ENCODE measurements at places on chromosomes 7 and 10. TPM values are rescaled to one million over a fixed set of nuclear protein-coding genes. Genes with fewer than 3 reads are reported as not detected.
A peak's percentile ranks its signal among the peaks of the same experiment; 100 is the strongest.

GRCh38 chr10:130557181-130557845 lies 421.1 kb downstream of the GLRX3 start:
- no peak for DNase-seq

- DNase-seq, result no peak
Measured at GRCh38 chr10:69554611-69555010, 18.6 kb downstream of the NEUROG3 start.

Gene ATG9B
- total RNA-seq, result 0.23 TPM

Gene SCIN
- total RNA-seq, result 0.14 TPM

DNA sequence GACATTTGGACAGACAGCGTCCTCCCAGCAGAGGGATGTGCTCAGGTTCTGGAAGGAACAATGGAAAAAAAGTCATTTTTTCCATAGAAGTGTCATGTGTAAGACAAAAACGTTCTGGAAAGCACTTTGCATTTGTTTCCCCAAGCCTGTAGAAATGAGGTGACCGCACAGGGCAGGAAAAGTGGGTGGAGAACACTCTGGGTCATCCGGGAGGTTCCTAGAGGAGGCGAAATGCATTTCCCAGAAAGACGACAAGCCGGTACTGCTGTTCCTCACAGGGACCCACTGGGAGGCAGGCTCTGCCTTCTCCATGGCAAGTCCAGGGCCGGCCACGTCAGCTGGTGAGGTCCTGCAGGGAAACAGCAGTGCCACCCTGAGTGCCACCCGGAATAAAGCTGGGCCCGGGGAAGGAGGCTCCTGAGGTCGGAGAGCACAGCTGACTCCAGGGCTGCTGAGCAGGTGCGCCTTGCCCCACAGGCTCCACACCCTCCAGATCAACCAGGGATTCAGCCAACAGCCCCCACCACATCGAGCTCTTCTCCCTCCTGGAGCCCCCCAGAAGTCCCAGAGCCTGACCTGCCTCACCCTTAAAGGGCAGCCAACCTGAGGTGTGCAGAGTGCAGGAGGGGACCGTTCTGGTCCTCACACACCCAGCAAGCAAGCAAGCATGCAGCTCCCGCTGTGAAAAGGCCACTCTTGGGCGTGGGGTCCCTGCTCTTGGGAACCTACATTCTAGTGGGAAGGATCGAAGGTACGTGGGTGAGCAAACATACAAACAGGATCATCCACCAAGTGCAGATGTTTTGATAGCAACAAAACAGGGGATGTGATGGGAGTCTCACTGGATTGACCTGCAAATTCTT lies 28.8 kb upstream of the INPP5A start:
- DNase-seq, result peak; percentile 86

GRCh38 chr10:109191341-109191740 lies 732.0 kb downstream of the XPNPEP1 start:
- DNase-seq, result no peak

Gene CDNF
- total RNA-seq, result 2.5 TPM

Gene CDH23
- total RNA-seq, result 5.2 TPM

Gene NOS3
- 21.4 TPM for total RNA-seq

DNA sequence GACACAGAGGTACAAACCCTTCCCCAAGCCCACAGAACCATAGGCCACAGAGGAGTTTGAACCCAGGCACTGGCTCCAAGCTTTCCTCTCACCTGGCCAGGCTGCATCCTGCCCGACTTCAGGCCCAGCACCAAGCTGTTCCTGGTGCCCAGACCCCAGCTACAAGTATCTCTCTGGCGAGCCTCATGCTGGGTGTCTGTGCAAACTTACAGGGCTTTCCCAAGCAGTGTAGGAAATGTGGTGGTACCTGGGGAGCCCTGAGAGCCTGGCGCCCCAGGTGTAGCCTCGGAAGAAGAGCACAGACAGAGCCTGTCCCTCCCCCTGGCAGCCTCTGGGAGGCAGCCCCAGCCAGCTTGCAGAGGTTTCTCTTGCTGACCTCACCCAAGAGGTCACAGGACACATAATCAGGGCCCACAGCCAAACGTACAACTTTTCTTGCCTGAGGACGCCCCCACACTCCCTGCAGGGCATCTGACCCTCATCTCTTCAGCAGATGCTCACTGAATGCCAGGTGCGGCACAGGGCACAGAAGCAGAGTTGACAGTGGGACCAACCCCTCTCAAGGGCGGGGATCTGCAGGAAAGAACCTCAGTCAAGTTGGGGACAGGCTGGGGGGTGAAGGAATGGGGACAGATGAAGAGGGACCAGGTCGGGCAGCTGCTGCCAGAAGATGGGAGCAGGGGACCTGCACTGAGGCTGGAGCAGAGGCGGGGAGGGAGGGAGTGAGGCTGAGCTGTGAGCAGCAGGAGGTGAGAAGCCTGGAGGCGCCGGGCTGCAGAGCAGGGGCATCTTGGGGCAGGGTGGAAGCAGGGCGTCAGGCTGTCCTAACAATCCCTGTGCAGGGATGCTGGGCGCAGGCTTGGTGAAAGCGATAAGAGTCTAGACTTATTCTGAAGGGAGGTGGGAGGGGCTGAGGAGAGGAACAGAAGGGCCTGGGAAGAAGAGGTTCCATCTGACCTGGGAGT lies 16.3 kb upstream of the MYL7 start:
- peak; percentile 33 for DNase-seq

Gene CAMK2G
- total RNA-seq, result 10.0 TPM

Gene CYP2C9
- not detected for total RNA-seq

Gene SFRP5
- total RNA-seq, result 191 TPM

- DNase-seq, result no peak
Measured at GRCh38 chr7:28729281-28729680, 228.8 kb downstream of the TRIL start.

DNA sequence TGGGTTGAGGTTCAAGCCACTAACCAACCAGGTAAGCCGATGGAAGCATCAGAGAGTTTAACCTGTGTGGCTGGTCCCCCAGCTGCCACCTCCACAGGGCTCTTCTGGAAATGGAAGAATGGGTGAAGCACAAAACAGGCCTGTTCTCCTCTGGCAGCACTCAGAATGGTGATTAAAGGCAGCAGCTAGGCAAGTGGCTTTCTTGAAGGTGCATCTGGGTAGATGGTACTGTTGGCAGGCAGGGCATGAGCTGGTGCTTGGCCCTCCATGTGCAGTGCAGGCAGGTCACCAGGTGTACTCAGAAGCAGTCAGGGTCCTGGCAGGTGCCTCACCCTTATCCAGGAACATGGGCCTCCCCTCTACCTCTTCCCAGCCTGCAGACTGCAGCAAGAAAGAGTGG lies 11.5 kb downstream of the AKR1E2 start:
- no peak for DNase-seq

Gene DYDC2
- not detected for total RNA-seq

- no peak for DNase-seq
Measured at GRCh38 chr10:14358886-14359573, 28.3 kb upstream of the FRMD4A start.

GRCh38 chr7:145928937-145929336 lies 187.7 kb upstream of the CNTNAP2 start:
- no peak for DNase-seq

GRCh38 chr10:100267239-100268104 lies at the start of gene CWF19L1:
TSS of gene CWF19L1 (minus strand) at chr10:100267638. CDS start at chr10:100267593, 45 bp downstream.
- peak; percentile 94 for DNase-seq

- no peak for DNase-seq
Measured at GRCh38 chr10:129659508-129660268, 192.6 kb downstream of the MGMT start.

- DNase-seq, result no peak
Measured at GRCh38 chr7:23419845-23420244, 50.4 kb downstream of the IGF2BP3 start.

Gene IL2RA
- 0.88 TPM for total RNA-seq

Gene AKR1D1
- total RNA-seq, result not detected

DNA sequence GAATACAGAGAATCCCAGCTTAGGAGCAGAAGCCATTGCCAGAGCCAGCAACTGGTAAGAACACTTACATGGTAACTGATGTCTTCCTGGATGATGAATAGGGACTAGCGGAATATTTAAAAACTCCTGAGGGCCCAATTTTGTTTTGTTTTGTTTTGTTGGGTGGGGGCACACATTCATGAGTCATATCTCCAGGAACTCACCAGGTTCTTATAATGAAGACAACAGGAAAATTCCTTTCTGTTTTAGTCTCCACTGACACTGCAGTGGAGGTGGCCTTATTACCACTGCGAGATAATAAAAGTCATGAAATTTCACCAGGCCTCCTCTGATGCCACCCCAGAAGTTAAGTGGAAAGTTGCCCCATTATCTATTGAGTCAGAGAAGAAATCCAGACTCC lies 6.6 kb upstream of the CUZD1 start:
- no peak for DNase-seq

GRCh38 chr7:85186521-85187241 lies at the start of gene SEMA3D:
TSS of gene SEMA3D (minus strand) at chr7:85187056. CDS start at chr7:85121891, 65,165 bp downstream.
- peak; percentile 77 for DNase-seq

DNA sequence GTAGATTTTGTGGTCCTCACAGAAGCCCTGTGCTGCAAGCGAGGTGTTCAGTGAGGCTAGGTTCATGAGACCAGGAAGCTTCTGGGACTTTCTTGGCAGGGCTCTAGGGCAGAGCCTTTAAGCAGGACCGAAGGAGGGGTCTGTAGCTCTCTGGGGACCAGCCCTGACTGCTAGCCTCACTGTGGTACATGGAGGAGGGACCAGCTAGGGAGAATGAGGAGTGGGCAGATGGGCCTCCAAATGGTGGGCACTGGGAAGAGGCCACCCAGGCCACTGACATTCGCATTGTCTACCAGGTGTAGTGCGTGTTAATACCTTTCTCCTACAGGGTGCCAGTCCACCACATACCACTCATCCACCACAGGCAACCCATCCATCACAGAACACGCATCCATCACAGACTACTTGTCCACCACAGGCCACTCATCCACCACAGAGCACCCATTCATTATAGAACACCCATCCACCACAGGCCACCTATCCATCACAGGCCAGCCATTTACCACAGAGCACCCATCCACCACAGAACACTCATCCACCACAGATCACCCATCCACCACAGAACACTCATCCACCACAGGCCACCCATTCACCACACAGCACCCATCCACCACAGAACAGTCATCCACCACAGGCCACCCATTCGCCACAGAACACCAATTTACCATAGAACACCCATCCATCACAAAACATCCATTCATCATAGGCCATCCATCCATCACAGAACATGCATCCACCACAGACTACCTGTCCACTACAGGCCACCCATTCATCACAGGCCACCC lies 31.6 kb upstream of the ZNF488 start:
- DNase-seq, result peak; percentile 14

Gene CYP2C18
- total RNA-seq, result not detected

- no peak for DNase-seq
Measured at GRCh38 chr7:71995111-71995510, 417.0 kb downstream of the CALN1 start.

DNA sequence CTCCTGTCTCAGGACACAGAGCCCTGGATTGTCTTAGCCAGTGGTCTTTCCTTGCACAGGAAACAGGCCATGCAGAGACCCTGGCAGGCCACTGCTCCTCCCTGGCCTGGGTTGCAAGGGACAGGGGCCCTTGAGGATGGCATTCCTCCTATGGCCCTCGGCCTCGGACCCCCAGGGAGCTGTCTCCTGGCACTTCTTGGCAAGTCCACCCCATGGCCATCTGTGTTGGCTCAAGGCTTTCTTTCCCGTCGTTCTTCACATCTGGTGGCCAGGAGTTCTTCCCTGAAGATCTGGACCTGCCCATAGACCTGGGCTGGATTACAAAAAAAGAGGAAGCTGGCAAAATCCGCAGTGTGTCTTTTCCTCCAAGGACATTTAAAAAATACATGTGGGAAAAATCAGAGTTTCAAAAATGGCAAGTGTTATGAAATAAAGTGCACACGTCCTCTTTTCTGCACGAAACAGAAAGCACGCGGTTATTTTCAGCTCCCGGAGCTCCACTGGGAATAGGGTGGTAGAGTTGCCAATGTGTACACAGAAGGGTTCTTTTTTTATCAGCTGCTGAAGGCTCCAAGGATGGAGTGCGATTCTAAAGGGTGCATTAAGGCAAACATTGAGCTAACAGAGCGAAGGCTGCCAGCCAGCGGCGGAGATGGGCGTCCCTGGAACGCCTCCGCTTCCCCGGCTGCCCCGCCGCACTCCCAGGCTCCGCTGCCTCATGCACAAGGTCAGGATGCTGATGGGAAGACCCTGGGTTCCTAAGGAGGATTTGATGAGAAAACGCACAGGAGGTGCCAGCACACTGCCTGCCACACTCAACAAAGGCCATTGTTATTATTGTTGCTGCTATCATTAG lies 62.8 kb upstream of the FAM20C start:
- peak; percentile 81 for DNase-seq

DNA sequence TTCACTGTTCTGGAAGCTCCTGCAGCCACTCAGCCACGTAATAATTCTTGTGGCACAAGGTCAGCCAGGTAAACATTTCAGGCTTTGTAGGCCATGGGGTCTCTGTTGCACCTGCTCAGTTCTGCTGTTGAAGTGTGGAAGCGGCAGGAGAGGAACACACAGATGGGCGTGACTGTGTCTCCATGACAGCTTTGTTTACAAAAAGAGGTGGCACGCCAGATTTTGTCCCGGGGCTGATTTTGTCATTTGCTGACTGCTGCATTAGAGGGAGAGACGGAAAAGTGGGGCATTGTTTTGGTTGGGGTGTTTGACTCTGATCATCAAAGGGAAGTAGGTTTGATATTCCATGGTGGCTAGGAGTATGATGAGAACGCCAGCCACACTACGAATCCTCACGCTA lies 103.1 kb downstream of the PRKAG2 start:
- no peak for DNase-seq

GRCh38 chr7:30842542-30843451 lies 68.9 kb upstream of the AQP1 start:
- DNase-seq, result no peak

DNA sequence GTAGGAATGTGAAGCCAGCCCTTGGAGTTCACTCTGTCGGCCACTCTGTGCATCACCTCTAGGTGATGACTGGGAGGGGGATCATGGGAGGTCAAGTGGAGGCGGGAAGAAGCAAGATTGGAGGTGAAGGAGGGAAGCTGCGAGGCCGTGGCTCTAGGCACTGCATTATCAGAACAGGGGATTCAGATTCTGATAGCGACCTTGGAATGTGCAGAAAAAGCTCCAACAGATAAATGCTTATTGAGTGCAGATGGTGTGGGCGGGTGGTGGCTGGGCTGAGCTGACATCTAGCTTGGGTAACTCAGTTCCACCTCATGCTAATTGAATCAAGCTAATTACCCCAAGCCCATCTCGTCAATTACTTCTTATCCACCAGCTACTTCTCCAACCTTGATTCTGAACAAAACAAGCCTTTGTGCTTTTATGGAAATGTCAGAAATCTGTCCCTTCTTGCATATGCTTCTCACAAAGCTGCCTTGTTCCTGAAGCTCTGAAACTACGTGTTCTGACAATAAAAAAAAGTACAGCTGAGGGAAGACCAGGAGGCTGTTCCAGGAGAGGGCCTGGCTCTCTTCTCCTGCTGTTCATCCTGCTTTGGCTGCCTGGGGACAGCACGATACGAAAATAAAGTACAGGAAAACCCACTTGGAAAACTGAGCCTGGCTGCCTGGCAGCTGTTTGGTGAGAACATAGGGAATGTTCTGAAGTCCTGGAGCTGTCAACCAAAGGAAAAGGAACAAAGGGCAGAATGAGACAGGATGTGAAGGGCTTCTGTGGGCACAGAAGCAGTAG lies 27.5 kb downstream of the STRA8 start:
- no peak for DNase-seq

- no peak for DNase-seq
Measured at GRCh38 chr10:60414877-60415585, 25.4 kb upstream of the ANK3 start.
